ENCODE measurements at places on chromosomes 5 and 9.

- no peak for DNase-seq
Observed at GRCh38 chr5:168266016-168266415, 25.4 kb upstream of the WWC1 start.

- no peak for DNase-seq
Observed at GRCh38 chr9:80093695-80094094, 521.9 kb downstream of the TLE4 start.

DNA sequence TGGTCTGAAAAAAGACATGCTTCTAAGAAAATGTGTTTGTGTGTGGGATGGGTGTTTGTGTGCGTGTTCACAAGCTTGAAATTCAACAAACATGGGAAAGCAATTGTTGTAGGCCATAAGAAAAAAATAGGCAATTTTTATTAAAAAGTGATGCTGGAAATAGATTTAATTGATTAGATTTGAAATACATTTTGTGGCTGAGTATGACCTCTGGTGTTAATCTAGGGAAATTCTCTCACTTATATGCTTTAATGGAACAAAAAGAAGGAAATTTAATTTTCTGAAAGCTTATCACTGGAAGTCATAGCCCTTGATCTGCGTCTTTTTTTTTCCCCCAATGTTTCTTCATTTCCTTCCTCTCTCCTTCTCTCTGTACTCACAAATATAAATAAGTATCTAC lies 3.5 kb upstream of the KCNN2 start:
- no peak for DNase-seq

- DNase-seq, result no peak
Observed at GRCh38 chr5:102782217-102782872, 27.2 kb downstream of the PAM start.

GRCh38 chr5:144198386-144198785 lies 27.7 kb downstream of the KCTD16 start:
- DNase-seq, result no peak

All from Jurkat, Clone E6-1 (cell line).